ENCODE measurements at places on chromosomes 5 and 9.

GRCh38 chr5:13278811-13279210 lies 665.7 kb downstream of the DNAH5 start:
- no peak for DNase-seq

GRCh38 chr9:115200711-115201505 lies 83.0 kb upstream of the TNC start:
- no peak for DNase-seq

DNA sequence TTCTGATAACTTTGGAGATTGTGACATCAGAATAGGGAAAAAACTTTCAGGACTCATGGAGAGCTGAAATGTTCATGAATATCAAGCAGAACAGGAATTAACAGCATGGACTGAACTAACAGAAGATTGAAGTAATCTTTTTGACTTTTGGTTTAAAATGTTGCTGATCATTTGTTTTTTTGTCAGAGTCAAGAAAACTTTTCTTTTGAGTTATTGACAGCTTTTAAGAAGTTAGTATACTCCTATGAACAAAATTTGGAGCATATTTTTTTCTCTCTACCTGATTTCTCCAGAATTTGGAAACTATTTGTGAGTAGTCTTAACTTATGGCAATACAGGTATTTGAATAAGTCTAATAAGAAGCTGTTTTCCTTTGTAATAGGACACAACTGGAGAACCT lies 244.3 kb upstream of the KLF9 start:
- no peak for DNase-seq

DNA sequence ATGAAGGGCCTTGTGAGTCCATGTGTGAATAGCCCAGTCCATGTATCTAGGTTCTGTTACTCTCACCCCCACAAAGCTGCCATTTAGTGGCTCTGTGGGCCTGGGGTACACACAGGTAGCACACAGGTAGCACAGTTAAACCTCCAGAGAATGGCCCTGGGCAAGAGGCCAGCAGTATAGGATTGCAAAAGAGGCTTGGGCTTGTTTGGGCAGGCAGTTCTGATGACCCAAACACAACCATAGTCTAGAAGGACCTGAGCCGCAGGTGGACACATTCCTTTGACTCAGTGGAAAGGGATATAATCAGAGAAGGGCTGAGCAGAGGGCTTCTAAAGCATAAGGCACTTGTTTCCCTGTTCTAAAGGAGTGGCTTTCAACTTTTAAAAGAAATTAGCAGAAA lies 326.8 kb upstream of the SGCD start:
- no peak for DNase-seq
